ENCODE measurements at places on chromosomes 16 and 17.

GRCh38 chr16:63720848-63721247 is 1401.0 kb downstream of the CDH11 start:
- no peak for DNase-seq

GRCh38 chr16:22358000-22358399 is 16.4 kb downstream of the CDR2 start:
- no peak for DNase-seq

DNA sequence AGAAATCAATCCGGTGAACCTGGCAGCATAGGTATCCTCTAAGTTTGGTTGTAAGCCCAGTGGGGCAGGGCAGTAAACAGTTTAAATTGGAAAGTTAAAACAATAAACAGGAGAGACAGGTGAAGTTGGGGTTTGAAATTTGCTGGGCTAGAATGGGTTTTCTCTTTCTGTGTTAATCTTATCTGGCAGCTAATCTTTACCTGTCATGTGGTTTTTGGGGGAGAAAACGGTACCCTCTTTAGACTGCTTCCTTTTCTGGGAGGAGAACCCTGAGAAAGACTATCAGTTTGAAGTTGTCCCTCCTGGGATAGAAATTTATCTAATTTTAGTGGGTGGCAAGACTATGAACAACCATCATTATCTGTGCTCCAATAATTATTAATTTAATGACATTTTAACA is 24.0 kb downstream of the CDH13 start:
- DNase-seq = no peak

DNA sequence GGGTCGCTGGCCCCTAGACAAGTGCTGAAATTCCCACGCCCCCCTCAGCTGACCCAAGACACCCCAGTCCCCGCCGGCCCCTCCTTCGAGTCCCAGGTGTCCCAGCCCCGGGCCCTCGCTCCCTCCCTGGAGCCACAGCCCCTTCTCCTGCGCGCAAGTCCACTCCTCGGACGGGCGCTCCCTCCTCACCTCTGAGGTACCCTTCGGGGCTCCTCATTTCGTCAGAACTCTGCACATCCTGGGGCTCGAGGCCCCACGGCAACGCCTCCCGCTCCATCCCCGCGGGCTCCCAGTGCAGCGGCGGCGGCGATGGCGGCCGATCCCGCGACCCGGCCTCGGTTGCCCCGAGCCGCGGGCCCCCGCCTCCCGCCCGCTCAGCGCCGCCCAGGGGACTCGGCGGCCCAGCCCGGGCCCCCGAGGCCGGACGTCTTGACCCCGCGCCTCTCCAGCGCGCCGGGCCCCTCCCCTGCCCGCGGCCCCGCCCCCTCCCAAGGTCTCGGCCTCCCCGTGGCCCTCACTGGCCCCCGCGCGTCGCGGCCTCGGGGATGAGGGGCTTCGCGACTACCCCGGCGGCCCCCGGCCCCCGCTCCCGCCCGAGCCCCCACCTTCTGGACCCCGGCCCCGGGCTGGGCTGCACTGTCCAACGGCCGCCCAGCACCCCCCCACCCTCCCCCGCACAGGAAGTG is at the start of gene ZNF768:
Gene ZNF768 (minus strand): TSS at position 430 of the 686 bp plus-strand sequence. CDS start 153 bp downstream, at position 277.
- DNase-seq = no peak

GRCh38 chr17:78715000-78715771 is 66.9 kb downstream of the CYTH1 start:
- DNase-seq = no peak

GRCh38 chr16:83995754-83996153 is 27.7 kb downstream of the NECAB2 start:
- no peak for DNase-seq

DNA sequence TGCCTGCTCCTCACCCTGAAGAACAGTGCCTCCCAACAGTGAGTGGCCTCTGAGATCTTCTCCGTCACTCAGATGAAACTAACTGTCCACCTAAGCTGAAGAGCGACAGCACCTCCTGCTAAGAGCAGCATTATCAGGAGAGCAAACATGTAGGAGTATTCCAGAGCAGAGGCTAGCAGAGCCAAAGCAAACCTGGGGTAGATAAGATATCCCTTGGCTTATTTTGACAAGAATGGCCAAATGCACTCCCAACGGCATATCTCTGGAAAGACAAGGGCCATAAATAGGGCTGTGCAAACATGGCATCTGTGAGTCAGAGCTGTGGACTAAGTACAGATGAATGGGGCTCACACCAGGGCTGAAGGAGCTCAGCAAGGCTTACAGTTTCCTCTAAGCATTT is 96.3 kb downstream of the NDEL1 start:
- DNase-seq = no peak

- DNase-seq = no peak
Measured at GRCh38 chr17:17182598-17183136, 23.5 kb downstream of the PLD6 start.

DNA sequence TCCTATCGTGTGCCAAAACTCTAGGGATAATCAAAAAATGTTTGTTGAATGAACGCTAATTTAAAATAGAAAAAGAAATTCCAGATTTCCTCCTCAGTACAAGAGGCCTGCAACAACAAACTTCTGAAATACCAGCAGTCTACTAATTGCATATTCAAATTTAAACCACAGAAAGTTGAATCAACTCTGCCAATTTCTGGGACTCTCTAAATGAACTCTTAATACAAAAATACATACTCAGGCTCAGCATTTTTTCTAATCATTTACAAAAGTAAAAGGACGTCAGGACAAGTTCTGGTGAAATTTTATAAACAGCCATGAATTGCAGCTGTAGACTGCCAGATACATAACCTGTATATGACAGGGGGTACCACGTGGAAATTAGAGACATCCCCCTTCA is 49.0 kb downstream of the KANSL1 start:
- no peak for DNase-seq

DNA sequence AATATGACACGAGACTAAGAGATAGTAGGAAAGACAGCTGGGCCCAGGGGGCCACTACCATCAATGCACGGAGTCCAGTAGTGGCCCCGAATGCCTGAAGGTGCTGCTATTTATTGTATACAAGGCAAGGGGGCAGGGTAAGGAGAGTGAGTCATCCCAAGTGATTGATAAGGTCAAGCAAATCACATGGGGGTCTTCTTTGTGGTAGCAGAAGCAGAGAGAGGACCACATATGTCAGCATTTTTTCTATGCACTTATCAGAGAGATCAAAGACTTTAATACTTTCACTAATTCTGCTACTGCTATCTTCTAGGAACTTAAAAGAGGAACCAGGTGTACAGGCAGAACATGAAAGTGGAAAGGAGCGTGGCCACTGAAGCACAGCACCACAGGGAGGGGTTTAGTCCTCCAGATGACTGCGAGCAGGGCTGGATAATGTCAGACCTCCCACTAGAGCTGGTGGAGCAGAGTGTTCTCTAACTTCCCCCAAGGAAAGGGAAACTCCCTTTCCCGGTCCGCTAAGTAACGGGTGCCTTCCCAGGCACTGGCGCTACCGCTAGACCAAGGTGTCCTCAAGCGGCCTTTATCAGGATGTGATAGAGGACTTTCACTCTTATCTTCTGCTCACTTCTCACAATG is 26.4 kb upstream of the ARL4D start:
- DNase-seq = no peak

All from activated CD4-positive, alpha-beta T cell treated with anti-CD3 and anti-CD28 coated beads for 24 hours (primary cell).